ENCODE measurements at places on chromosomes 16 and 17.
A peak's percentile ranks its signal among the peaks of the same experiment; 100 is the strongest.

- peaks cover 16% of the 10 kb centered on the region for H3K4me1 ChIP-seq
- H3K27ac ChIP-seq, result peak overlapping the region; percentile 56
- DNase-seq, result peak; percentile 34
- peak overlapping the region; percentile 76 for H3K4me3 ChIP-seq
Observed at GRCh38 chr16:2250652-2251295, 613 bp downstream of the ECI1 start.

- H3K4me3 ChIP-seq, result no peak overlapping the region
- H3K4me1 ChIP-seq, result peaks cover 3% of the 10 kb centered on the region
- no peak overlapping the region for H3K27ac ChIP-seq
- H3K36me3 ChIP-seq, result peaks cover 54% of the 10 kb centered on the region
Observed at GRCh38 chr16:71775949-71776348, 32.7 kb downstream of the AP1G1 start.

- DNase-seq, result no peak
- no peak overlapping the region for H3K4me3 ChIP-seq
- H3K4me1 ChIP-seq, result peaks cover 5% of the 10 kb centered on the region
- no peak overlapping the region for H3K27ac ChIP-seq
- peaks cover 97% of the 10 kb centered on the region for H3K36me3 ChIP-seq
Observed at GRCh38 chr17:75498726-75499213, 16.6 kb downstream of the CASKIN2 start.

DNA sequence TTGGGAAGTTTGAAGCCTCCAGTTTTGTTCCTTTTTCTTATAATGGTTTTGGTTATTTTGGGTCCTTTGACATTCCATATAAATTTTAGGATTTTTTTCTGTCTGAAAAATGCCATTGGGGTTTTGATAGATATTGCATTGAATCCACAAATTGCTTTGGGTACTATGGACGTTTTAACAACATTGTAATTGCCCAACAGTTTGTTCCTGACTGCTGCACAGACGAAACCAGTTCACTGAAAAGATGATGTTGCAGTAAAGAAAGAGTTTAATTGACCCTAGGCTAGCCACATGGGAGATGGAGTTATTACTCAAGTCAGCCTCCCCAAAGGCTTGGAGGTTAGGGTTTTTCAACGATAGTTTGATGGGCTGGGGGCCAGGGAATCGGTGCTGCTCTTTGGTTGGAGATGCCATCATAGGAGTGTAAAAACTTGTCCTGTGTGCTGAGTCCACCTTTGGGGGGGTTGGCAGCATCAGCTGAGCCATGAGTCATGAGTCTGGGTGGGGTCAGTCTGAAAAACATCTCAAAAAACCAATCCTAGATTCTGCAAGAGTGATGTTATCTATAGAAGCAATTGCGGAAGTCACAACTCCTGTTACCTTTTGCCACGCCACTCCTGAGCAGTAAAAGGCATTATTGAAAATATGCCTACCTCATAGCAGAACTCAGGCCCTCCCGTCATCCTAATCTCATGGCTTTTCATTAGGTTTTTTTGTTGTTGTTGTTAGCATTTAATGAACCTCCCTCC, 2.7 kb upstream of the PRSS41 start:
- H3K36me3 ChIP-seq, result no peaks in the 10 kb centered on the region
- H3K4me1 ChIP-seq, result no peaks in the 10 kb centered on the region
- H3K27me3 ChIP-seq, result peaks cover 17% of the 10 kb centered on the region
- H3K4me3 ChIP-seq, result no peak overlapping the region
- no peak for DNase-seq

DNA sequence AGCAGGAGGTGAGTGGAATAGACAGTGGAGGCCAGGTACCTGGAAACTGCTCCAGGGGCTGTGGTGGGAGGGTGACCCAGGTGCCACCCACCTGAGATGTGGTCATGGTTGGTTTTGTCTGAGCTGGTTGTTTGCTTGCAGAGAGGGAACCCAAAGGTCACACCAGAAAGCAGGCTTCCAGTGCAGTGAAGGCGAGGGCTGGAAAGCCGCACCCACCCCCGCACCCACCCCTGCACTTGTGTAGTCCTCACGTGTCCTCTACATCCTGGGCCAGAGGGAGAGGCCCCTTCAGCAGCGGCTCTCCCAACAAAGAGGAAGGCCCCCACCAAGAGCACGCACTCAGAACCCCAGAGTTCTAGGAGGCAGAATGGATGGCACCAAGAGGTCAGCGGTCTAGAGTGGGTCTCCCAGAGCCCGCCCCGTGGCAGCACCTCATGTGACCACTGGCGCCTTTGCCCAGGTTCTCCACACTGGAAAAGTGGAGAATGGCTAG, 92.6 kb upstream of the CBX4 start:
- no peaks in the 10 kb centered on the region for H3K36me3 ChIP-seq
- H3K27ac ChIP-seq, result no peak overlapping the region

DNA sequence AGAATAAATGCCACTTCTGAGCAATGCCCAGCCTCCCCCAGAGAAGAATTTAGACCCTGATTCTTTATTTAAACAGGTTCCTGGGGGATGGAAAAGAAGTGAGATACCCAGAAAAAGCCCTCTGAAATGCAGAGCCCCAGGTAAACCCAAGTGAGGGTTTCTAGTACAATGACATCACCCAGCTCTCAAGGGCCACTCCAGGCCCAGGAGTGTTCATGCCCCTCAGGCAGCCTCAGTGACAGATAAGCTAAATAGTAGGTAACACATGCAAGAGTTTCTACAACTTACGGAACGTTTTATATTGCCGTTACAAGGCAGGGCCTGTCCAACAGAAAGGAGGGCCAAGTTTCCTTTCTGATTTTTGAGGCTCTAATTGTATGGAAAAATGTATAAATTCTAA, 683.7 kb upstream of the SALL1 start:
- no peaks in the 10 kb centered on the region for H3K36me3 ChIP-seq
- H3K27me3 ChIP-seq, result peaks cover 2% of the 10 kb centered on the region
- no peak overlapping the region for H3K4me3 ChIP-seq
- DNase-seq, result no peak
- H3K4me1 ChIP-seq, result peaks cover 1% of the 10 kb centered on the region
- H3K27ac ChIP-seq, result no peak overlapping the region

- no peak overlapping the region for H3K4me3 ChIP-seq
- no peak for DNase-seq
- no peaks in the 10 kb centered on the region for H3K27me3 ChIP-seq
- no peak overlapping the region for H3K27ac ChIP-seq
- peaks cover 8% of the 10 kb centered on the region for H3K36me3 ChIP-seq
Observed at GRCh38 chr17:59380474-59380873, 49.0 kb downstream of the YPEL2 start.

DNA sequence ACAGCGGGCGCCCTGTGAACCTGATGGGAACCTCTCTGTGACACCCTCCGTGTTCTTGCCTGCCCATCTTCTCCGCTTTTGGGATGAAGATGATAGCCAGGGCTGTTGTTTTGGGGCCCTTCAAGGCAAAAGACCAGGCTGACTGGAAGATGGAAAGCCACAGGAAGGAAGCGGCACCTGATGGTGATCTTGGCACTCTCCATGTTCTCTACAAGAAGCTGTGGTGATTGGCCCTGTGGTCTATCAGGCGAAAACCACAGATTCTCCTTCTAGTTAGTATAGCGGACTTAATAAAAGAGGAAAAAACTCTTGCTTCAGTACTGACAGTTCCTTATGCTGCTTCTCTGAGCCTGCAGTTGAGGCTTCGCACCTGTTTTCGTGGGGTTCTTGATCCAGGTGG, 10.5 kb downstream of the CDK5RAP3 start:
- H3K4me1 ChIP-seq, result no peaks in the 10 kb centered on the region
- DNase-seq, result no peak
- H3K4me3 ChIP-seq, result no peak overlapping the region

DNA sequence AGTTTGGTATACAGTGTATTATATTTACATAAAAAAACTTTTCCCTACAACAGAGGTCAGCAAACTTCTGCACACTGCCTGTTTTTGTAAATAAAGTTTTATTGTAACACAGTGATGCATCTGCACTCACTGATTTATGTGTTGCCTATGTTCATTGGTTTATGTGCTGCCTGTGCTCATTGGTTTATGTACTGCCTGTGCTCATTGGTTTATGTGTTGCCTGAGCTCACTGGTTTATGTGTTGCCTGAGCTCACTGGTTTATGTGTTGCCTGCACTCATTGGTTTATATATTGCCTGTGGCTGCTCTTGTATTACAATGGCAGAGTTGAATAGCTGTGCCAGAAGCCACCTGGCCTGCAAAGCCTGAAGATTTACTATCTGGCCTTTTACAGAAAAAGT, 81.6 kb downstream of the MYH11 start:
- peak; percentile 41 for DNase-seq
- no peaks in the 10 kb centered on the region for H3K36me3 ChIP-seq
- peaks cover 40% of the 10 kb centered on the region for H3K27me3 ChIP-seq
- no peaks in the 10 kb centered on the region for H3K4me1 ChIP-seq
- no peak overlapping the region for H3K4me3 ChIP-seq

All from mesenchymal stem cell (in vitro differentiated cells and primary cell).